ENCODE measurements at places on chromosomes 13 and 19. TPM values are rescaled to one million over a fixed set of nuclear protein-coding genes. Genes with fewer than 3 reads are reported as not detected.
A peak's percentile ranks its signal among the peaks of the same experiment; 100 is the strongest.

Gene ZFP82
- total RNA-seq = 3.5 TPM

Gene METTL21C
- total RNA-seq = not detected

Gene CDKN2D
- total RNA-seq = 6.1 TPM

Gene LILRA6
- total RNA-seq = not detected

Gene UHRF1
- 36.1 TPM for total RNA-seq

Gene STK24
- 55.7 TPM for total RNA-seq

Gene SLC8A2
- not detected for total RNA-seq

DNA sequence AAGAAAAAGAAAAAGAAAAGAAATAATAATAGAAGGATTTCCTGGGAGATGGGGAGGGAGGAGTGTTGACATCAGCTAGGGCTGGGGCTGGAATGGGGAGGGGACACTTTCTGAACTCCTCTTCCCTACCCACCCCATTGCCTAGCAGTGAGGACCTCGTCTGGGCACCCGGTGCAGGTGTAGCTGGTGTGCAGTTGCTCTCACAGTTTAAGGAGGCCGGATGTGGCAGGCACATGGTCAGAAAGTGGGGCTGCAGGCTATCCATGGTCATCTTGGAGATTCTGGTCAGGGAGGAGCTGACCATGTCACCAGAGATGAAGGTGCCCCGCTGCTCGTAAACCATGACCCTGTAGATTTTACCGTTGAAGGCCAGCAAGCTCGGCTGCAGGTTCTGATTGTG is 8.5 kb upstream of the TUBB4A start:
- DNase-seq = no peak

DNA sequence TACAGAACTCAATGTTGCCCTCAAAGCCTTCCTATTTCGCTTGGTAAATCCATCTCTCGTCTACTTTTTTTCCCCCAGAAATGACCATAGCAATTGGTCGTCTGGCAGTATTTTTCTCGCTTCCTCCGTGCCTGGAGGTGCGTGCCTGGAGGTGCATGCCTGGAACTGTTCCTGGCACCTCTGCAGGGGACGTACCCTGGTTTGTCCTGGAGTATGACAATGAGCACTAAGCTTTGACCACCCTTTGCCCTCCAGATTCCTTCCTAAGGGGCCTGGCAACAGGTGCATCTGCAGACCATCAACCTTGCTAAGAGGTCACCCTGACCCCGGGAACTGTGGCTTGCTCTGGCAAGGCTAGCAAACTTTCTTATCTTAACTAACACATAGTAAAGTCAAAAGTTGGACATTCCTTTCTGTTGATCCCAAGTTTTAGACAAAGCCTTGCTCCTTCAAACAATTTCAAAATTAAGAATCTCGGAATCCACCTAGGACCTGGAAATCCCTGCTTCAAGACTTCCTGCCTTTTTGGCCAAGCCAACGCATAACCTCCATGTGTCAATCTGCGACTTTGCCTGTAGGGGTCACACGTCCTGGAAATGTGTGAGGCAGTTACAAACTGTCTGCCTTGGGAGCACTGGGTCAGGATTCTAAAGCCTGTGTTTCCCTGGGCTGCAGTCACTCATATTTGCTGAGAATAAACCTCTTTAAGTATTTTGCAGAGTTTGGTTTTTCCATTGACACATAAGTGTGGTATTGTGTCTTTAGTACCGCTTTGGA is 28.8 kb upstream of the TUBGCP3 start:
- peak; percentile 59 for DNase-seq

GRCh38 chr13:85828094-85828684 is 29.0 kb upstream of the SLITRK6 start:
- peak; percentile 11 for DNase-seq

GRCh38 chr19:52638601-52639000 is 446 bp upstream of the ZNF83 start:
- peak; percentile 62 for DNase-seq

DNA sequence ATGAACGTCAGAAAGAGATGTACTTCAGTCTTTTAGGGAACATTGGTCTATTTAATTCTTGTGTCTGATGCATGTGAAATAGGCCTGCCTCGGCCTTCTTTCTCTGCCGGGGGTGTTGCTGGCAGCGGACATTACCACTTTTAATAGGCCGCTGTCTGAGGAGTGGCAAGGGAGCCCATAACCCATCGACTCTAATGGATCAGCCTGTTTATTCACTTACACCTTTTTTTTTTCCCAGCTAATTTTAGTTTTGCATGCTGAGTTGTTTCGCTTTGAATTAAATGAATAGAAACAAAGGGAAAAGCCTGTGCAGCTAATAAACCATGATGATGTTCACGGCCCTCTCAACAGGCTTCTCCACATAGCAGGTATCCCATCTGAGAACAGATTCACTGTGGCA is 78.4 kb downstream of the KCTD15 start:
- DNase-seq = no peak

DNA sequence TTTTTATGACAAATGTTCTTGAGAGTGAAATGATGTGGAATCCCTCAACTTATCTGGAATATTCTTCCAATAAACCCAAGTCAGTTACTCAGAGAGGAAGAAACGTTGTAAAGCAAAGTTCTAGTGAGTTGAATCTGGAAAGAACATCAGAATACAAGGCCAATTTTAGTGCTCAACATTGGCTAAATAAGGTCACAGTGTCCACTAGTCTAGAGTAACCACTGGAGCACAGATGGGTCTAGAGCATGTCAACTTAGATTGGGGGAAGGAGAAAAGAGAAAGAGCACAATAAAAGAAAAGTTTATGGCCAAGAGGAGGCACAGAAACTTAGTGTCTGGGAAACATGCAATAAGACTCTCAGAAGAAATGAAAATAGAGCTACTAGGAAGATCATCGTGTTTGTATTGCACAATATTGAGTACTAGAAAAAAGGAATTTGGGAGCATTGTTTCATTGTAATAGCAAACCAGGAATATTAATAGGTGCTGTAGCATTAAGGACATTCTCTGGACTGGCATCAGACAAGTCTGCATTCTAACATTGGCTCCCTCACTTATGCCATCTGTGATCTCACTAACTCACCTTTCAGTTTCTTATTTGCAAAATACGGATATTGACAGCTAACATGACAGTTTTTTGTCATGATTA is 1318.5 kb downstream of the PCDH9 start:
- DNase-seq = peak; percentile 7

DNA sequence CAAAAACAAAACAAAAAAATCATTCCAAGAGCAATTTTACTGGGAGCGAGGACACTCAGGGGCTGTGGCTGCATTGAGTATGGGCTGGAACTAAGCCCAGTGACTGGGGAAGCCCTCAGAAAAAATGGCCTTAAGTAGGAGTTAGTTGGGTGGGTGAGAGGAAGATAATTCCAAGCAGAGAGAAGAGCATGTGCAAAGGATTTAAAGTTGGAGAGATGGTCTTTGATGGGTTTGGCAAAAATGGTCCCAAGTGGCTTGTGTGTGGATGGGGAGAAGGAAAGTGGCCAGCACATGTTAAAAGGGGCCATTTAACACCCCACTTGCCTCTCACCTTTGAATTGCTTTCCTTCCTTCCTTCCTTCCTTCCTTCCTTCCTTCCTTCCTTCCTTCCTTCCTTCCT is 6.7 kb upstream of the CYP4F22 start:
- DNase-seq = no peak

GRCh38 chr19:33691736-33692135 is 70.0 kb downstream of the CHST8 start:
- DNase-seq = no peak

DNA sequence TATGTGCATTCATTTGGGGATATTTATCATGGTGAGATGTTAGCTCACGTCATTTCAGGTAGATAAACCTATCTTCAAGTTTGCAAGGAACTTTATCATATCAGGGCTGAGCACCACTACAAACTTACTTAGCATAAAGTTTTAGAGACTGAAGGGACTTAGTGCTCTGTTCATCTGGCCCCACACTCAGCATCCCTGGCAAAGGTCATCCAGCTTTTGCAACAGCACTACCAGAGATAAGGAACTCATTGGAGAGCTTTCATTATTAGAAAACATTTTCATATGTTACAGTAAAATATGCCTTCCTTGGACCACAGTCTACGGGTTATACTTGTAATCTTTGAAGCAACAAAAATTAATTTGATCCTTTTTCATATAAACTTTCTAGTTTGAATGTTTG is 263.4 kb downstream of the POU4F1 start:
- DNase-seq = no peak

DNA sequence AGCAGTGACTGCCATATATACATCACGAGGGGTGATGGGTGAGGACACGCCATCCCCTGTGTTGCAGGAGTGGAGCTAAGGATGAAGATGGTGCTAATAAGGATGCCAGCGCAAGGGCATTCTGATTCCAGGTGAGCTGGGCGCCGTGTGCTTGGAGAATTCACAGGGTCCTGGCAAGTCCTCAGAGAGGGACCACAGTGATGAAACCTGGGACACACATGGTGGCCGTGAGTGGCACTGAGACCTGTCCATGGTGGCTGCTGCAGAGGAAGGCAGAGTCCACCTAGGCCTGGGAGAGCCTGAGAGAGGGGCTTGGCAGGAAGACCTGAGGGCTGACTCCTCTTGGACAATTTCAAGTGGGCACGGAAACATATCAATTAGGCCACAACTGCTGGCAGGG is 65.2 kb downstream of the RFX2 start:
- DNase-seq = no peak

DNA sequence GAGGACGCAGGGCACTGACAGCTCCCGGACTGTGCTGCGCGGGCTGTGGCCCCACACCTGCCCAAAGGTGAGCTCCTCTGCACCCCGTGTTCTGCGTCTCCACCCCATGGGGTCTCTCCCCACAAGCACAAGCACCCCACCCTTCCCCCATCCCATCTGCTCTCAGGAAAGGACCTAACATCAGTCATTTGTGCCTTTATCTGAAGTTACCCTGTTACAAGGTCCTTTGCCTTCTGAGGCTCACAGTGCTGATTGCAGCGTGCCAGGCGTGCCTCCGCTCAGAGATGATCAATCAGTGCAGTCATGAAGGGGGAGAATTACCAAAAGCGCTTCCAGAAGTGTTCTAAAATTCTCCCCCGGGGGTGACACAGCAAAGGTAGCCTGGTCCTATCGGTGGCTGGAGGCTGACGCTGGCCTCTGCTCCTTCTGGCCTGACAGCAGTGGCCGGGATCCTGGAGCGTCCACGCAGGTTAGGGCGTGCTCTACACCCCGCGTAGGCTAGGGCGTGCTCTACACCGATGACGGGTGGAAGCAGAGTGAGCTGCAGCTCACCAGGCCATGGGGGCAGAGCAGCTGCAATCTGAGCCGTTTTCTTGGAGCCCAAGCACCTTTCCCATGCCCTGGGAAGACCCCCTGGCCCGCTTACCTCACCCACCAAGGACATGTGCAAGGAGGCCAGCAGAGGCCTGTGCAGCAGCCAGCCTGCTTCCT is 84.7 kb upstream of the TM9SF2 start:
- DNase-seq = no peak

GRCh38 chr13:108911807-108912206 is 282.4 kb downstream of the MYO16 start:
- DNase-seq = no peak

DNA sequence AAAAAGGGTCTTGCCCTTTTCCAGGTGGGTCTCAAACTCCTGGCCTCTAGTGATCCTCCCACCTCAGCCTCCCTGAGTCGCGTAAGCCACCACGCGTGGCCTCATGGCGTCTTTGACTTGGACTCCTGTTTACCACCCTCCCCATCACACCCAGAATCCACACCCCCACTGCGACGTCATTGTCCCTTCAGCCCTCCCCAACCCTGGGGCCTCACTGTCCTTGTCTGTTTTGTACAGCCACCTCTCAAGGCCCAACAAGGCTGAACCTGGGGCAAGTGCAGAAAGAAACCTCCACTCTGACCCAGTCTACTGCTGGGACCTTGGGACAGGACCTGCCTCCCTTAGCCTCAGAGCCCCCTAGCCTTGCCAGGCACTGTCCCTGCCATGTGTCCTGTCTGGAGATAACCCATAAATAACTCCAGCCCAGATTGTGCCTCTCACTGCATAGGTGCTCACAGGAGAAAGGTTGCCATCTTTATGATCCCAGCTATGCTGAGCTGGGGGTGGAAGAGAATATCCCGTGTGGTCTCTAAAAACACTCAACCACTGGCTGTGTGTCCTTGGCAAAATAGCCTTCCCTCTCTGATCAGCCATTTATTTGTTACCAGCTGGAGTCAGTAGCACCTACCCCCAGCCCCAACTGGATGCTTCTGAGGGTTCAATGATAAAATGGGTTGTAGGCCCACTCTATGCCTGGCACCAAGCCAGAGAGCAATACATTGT is 1.8 kb upstream of the IFI30 start:
- DNase-seq = no peak

DNA sequence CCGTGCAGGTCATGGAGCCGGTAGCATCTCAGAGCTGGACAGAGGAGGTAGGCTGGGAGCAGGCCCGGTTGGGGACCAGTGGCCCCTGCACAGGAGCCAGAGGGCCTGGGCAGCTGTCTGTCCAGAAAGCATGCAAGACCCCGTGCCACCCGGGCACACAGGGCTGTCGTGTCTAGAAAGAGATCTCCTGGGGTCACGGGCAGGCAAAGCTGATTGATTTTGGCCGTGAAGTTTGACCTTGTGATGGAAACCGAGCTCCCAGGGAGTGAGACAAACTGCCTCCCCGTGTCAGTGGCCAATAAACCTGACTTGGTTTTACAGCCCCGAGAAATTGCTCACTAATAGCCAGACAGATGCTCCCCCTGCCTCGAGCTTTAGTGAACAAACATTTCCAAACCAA is 98.8 kb downstream of the KDM4B start:
- no peak for DNase-seq

DNA sequence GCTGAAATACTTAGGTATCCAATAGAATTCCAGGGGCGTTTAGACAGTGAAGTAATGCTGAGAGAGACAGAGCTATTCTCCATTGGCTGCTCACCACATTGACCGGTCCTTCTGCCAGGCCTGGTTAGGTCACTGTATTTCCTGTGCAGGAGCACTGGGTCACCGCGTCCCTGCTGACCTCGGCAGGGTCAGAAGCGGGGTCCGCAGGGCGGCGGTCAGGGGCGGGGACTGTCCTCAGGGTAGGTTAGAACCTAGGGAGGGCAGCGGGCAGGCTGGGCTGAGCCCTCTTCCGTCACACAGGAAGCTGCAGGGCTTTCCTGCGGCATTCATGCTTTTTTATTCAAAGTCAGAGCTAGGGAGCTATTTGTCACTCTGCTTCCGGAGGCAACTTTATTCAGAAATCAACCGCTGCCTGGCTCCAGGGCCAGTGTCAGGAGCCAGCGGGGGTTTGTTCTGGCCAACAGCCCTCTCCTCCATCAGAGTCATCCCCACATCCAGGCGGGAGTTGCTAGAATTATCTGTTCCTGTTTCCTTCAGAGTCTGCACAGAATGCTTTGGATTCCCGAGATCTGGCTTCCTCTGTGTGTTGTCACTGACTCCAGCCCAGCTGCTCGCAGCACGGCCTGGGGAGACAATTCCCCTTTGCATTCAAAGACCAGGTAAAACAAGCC is 81.2 kb upstream of the WASF3 start:
- peak; percentile 17 for DNase-seq
